CD8-positive, alpha-beta memory T cell (primary cell): ENCODE measurements at places on chromosomes 13 and 19. TPM values are rescaled to one million over a fixed set of nuclear protein-coding genes. Genes with fewer than 3 reads are reported as not detected.
A peak's percentile ranks its signal among the peaks of the same experiment; 100 is the strongest.

Gene ZNF784
- total RNA-seq = 2.9 TPM

Gene CTXN1
- 0.72 TPM for total RNA-seq

Gene FCAR
- total RNA-seq = not detected

Gene C19orf73
- 2.5 TPM for total RNA-seq

- no peak for DNase-seq
Measured at GRCh38 chr19:5430237-5430636, 25.0 kb upstream of the ZNRF4 start.

GRCh38 chr13:35475212-35475959, 1.1 kb downstream of the MAB21L1 start:
- no peak for DNase-seq

DNA sequence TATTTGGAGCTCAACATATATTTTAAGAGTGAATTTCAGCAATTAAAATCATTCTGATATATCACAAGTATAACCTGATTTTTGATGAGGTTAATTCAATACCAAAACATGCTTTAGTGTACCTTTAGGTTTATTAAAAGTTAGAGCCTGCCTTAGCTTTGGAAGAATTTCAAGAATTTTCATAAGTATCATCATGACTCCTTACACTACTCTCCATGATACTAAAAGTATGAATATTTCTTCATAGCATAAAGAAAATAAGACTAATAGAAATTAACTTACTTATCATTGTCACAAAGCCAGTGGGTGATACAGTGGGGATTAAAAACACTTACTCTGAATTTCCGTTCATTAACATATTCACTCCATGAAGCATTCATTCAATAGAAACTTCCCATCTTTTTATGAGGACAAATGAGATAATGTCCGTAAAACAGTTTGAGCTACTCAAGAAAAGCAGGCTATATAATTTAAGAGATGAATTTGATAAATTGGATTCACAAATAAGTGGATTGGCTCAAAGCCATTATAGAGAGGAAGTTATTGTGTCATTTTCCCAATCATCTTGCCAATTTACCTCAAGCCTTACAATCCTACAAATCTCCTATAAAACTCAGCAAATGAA, 214.0 kb downstream of the PCDH9 start:
- DNase-seq = no peak

DNA sequence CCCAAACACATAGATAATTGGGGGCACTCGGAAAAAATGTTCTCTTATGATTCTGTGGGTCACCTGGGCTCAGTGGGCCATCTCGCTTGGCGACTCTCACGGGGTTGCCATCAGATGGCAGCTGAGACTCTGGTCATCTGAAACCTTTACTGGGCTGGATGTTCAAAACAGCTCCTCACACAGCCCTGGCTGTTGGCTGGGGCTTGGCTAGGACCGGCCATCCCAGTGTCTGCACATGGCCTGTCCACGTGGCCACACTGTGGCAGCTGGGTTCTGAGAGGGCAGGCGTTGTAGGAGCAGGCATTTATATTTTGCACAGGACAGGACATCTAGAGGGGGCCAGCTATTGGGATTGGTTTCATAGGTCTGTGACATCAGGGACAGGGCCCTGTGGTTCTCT, 15.5 kb downstream of the MED25 start:
- DNase-seq = no peak

Gene GFY
- not detected for total RNA-seq

- no peak for DNase-seq
Measured at GRCh38 chr13:101681834-101682233, 229.4 kb downstream of the ITGBL1 start.

Gene FAM216B
- total RNA-seq = not detected

GRCh38 chr13:94598281-94598680, 2.3 kb upstream of the TGDS start:
- no peak for DNase-seq

Gene N4BP2L2
- 78.3 TPM for total RNA-seq

DNA sequence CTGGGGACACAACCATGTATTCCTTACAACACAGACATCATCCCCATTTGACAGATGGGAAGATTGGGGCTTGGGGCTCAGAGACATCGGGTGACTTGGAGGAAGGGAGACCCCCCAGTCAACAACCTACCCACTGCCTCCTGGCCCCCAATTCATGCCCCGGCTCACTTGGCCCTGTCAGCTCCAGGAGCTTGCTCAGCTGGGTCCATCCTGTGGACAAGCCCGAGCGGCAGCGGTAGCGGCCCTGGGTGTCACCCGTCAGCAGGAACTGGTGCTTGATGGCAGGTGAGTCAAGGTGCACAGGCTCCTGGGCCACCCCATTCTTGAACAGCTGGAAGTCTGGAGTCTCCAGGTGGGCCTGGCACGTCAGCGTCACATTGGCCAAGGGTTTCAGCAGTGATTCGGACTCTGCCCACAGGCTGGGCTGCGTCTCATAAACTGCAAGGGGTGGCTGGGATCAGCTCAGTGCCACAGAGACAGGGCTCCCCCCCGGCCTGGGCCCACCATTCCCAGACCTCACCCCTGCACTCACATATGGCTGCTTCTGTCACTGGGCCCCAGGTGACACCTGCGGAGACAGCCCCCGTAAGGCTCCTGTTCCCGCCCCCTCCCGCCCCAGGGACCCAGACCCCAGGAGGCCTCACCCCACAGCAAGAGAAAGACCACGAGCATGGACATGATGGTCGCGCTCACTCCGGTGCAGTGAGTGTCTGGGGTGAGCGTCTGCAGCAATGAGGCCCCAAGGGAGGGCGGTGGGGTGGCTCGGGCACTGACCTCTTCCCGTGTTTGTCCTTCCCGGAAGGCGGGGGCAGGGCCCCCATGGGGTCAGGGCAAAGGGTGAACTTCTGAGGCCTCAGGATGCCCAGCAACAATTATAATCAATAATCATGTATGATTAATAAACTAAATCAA, at the start of gene A1BG:
Gene A1BG (minus strand): TSS at position 733 of the 912 bp plus-strand sequence. CDS start 55 bp downstream, at position 678.
- DNase-seq = no peak

- no peak for DNase-seq
Measured at GRCh38 chr19:29515706-29516357, 10.0 kb upstream of the VSTM2B start.

GRCh38 chr19:10544753-10545251, 1.1 kb downstream of the ATG4D start:
- no peak for DNase-seq

- no peak for DNase-seq
Measured at GRCh38 chr13:40125336-40125735, 469.9 kb downstream of the COG6 start.

Gene CCDC8
- not detected for total RNA-seq

DNA sequence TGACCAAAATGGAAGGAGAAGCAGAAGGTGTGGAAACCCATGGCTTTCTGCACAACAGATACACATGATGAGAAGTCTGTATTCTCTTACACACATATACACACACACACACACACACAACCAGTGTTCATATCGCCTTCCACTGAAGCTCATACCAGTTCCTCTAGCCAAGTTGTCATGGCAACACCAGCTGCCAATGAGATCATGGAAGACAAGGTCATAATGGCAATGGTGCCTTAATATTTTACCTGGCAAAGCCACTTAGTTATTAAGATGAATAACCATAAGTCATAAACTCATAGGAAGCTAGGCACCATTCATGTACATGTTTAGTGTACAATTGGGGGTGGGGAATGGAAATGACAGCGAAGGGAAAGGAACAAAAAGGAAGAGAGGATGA, 2.6 kb upstream of the DHRS12 start:
- no peak for DNase-seq

Gene PBX4
- total RNA-seq = 15.0 TPM

DNA sequence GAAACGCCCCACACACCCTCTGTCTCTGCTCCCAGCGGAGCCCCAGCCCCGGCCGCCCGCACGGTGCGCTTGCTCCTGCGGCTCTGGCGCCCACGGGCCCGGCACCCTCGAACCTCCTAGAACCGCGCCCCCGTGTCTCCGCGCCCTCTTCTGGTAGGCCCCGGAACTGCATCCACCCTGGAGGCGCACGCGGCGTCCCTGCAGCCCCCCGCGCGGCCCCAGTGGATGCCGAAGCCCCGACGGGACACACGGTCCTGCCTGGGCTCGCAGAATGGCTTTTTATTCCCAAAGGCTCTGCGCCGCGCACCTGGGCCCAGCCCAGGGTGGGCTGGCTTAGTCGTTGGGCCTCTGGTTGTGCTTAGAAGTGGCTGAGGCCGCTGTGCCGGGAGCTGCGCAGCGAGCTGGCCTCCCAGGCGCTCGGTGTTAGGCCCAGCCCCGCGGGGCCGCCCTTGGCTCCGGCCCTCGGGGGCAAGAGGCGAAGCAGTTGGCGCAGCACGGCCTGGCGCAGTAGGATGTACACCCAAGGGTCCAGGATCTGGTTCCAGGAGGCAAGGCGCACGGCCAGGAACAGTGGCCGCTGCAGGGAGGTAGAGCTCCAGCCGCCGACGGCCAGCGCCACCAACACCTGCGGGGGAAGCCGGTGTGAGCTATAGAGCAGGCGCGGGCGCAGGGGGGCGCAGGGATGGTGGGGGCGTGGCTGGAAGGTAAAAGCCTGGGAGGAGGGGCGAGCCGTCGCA, 2.8 kb downstream of the PTGER1 start:
- peak; percentile 83 for DNase-seq

Gene IFNL1
- total RNA-seq = not detected

DNA sequence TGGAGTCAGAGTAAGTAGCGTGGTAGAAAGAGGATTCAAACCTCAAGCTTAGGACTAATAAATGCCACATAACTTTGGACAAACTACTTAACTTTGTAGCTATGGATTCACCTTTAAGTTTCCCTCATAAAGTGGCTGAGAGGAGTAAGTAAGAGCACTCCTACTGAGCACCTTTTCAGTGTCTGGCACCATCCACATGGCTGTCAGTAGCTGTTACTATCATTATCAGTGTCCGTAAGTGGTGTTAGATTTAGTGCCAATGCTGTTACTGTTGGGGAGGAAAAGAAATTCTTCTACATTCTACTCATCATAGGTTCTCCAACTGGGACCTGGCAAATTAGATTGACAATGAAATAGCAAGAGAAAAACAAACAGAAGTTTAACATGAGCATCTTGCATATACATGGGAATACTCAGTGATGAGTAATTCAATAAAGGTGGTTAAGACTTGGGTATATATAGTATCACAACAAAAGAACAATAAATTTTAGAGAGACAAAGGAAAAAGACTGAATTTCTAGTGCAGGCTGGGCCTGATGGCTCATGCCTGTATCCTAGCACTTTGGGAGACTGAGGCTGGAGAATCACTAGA, 165.6 kb upstream of the NBEA start:
- no peak for DNase-seq
